Smooth muscle cell of the pulmonary artery (primary cell): ENCODE measurements at places on chromosomes 11 and 22. TPM values are rescaled to one million over a fixed set of nuclear protein-coding genes. Genes with fewer than 3 reads are reported as not detected.

OR52I2 gene
- total RNA-seq = not detected in 2 replicates

OR8G5 gene
- total RNA-seq = not detected in 2 replicates

A4GALT gene
- total RNA-seq = 13.0 and 41.2 TPM in 2 replicates

CCDC188 gene
- 1.2 and 2.7 TPM in 2 replicates for total RNA-seq

CDC45 gene
- total RNA-seq = 2.4 and 3.8 TPM in 2 replicates

KRTAP5-8 gene
- not detected in 2 replicates for total RNA-seq

OR5D16 gene
- total RNA-seq = not detected in 2 replicates

PDGFD gene
- total RNA-seq = 3.2 and 3.9 TPM in 2 replicates

PHF21B gene
- total RNA-seq = under 0.01 TPM in 1 of 2 replicates, not detected in the other

THY1 gene
- total RNA-seq = 89.7 and 92.0 TPM in 2 replicates

BLID gene
- total RNA-seq = 40.5 and 45.7 TPM in 2 replicates

DDTL gene
- total RNA-seq = 0.76 and 0.85 TPM in 2 replicates

C2CD2L gene
- total RNA-seq = 4.1 and 8.5 TPM in 2 replicates

CSTF3 gene
- total RNA-seq = 19.0 and 21.0 TPM in 2 replicates

CNGA4 gene
- total RNA-seq = 0.07 and 0.17 TPM in 2 replicates

GGA1 gene
- total RNA-seq = 39.5 and 47.0 TPM in 2 replicates

ATG2A gene
- 11.0 and 14.9 TPM in 2 replicates for total RNA-seq

KCNA4 gene
- total RNA-seq = 0.07 and 0.46 TPM in 2 replicates

TEX54 gene
- total RNA-seq = not detected in 2 replicates

SCUBE2 gene
- 1.3 and 2.0 TPM in 2 replicates for total RNA-seq

ALDH3B2 gene
- not detected in 2 replicates for total RNA-seq

MIOX gene
- 0.10 TPM in 1 of 2 replicates, not detected in the other for total RNA-seq

RPLP2 gene
- 207 and 271 TPM in 2 replicates for total RNA-seq

FLRT1 gene
- 0.03 and 0.07 TPM in 2 replicates for total RNA-seq

C22orf42 gene
- not detected in 2 replicates for total RNA-seq

MMP8 gene
- 0.07 TPM in 2 replicates for total RNA-seq

SEC14L6 gene
- 0.20 and 0.40 TPM in 2 replicates for total RNA-seq

SMCO4 gene
- 4.4 and 9.1 TPM in 2 replicates for total RNA-seq

ENDOD1 gene
- 82.5 and 112 TPM in 2 replicates for total RNA-seq

C22orf31 gene
- total RNA-seq = not detected in 2 replicates

JAML gene
- not detected in 2 replicates for total RNA-seq

ISX gene
- not detected in 2 replicates for total RNA-seq

RASSF10 gene
- total RNA-seq = 0.23 TPM in 1 of 2 replicates, not detected in the other

ABCC8 gene
- total RNA-seq = not detected in 2 replicates

SAA4 gene
- total RNA-seq = not detected in 2 replicates

FXYD6 gene
- 0.10 and 0.26 TPM in 2 replicates for total RNA-seq

OR51M1 gene
- not detected in 2 replicates for total RNA-seq

SOX6 gene
- total RNA-seq = 0.43 and 2.5 TPM in 2 replicates

SNX32 gene
- 1.3 and 4.0 TPM in 2 replicates for total RNA-seq

TSGA10IP gene
- not detected in 2 replicates for total RNA-seq

PKP3 gene
- total RNA-seq = 0.56 and 0.65 TPM in 2 replicates

ETS1 gene
- total RNA-seq = 56.3 and 58.1 TPM in 2 replicates

OMP gene
- 0.43 and 0.98 TPM in 2 replicates for total RNA-seq
